ENCODE measurements at places on chromosomes 4 and X.
A peak's percentile ranks its signal among the peaks of the same experiment; 100 is the strongest.

GRCh38 chrX:107659768-107660167 is 31.5 kb downstream of the PRPS1 start:
- DNase-seq, result peak; percentile 60

GRCh38 chr4:32470087-32470585 is 1750.0 kb downstream of the PCDH7 start:
- no peak for DNase-seq

DNA sequence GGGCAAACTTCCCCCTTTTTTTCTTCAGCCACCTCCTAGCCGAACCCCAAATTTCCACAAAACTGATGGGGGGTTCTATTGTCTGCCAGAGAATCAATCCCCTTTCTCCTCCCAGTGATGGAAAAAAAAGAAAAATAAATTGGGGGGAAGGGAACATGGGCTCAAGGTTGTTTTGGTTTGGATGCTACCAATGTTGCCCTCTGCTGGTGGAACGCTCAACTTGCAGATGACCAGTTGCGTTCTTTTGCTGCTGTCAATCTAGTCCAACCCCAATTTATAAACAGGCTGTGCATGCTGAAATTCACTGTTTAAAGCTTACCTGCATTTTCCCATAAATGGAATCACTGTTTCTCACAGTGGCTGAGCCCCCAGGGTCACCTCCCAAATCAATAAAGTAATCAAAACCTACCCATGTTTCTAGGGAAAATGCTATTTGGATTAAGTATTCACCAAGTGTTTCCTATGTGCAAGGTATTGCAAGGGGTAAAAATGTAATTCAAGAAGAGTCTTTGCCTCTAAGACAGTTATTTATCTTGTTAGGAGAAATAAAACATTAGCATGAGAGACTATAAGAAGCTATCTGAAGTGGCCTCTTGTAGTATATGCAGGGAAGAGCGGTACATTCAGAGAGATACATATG is 116.7 kb upstream of the TMEM164 start:
- DNase-seq, result peak; percentile 57

- DNase-seq, result no peak
Observed at GRCh38 chr4:80229128-80229527, 31.8 kb downstream of the PRDM8 start.

GRCh38 chr4:181959121-181959520 is 284.1 kb upstream of the TENM3 start:
- DNase-seq, result no peak

DNA sequence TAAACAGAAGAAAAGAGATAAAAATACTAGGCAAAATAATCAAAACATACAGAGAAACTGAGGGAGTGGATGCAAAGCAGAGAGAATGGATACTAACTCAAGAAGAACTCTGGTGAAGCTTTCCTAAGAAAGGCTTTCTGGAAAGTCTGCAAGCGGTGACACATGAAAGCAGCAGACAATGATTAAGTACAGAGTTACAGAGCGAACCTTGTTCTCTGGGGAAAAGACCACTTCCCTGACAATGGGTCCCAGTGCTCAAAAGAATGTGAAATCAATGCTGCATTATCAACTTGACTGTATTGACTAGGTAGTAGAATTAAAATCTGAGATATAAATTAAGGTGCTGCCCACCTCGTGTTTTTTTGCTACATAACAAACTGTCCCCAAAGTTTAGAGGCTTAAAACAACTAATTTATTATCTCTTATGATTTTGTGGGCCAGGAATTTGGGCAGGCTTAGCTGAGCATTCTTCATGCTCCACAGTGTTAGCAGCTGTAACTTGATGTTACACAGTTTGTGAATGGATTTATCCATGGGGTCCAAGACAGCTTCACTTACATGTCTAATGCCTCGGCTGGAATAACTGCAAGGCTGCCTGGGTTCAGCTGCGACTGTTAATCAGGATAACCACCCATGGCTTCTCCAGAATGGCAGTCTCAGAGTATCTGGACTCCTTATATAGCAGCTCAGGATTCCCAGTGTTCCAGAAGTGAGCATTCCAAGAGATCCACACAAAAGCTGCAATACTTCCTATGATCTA is 106.9 kb upstream of the INPP4B start:
- DNase-seq, result no peak

DNA sequence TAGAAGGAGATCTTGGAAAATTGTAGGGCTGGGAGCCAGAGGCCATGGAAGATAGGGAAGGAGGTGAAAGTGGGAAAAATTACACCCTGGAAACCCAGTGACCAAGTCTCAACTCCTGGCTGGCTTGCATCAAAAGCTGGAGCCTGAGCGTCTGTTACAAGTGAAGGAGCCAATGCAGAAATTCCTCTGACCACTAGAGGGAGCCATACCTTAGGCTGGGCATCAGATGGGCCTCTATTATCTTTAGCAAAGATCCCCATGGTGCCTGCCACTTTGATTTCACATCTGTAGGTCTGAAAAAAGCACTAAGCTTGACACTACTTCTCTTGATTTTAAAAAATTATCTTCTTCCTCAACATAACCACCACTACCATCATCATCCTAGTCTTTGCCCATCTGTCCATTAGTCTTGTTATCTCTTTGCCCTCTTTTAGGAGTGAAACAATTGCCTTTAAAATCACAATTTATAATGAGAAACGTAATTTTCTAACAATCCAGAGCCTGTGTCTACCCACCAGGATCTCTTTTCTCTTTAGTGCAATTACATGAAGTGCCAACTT is 62.9 kb downstream of the ANAPC4 start:
- DNase-seq, result peak; percentile 86

DNA sequence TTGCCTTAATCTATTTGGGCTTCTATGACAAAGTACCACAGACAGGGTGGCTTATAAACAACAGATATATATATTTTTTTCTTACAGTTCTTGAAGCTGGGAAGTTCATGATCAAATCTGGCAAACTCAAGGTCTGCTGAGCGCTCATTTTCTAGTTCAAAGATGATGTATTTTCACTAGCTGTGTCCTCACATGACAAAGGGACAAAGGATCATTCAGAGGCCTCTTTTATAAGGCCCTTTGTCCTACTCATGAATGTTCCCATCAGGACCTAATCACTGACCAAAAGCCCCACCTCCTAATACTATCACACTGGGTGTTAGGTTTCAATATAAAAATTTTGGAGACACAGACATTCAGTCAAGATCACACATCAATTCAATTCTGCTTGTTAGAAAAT is 2025.2 kb downstream of the PCDH7 start:
- no peak for DNase-seq

DNA sequence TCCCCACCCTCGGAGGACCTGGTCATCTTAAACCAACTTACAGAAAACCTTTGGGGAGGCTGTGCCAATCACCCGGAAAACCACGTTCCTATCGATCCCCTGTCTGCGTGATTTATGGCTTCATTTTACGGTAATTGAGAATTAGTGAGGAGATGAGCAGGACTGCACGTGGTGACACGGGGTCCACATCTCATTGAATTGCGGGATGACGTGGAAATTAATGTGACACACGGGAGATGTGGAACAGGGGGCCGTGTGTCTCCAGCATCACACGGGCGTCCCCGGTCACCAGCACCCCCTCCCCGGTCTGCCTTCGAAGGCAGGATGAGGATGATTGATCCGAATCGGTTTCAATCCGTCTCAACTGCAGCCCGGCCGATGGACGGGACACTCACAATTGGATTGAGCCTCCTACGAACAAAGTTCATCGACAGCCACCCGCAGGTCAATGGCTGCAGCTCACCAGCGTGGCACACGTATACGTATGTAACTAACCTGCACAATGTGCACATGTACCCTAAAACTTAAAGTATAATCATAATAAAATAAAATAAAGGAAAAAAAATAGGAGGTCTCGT is 160.3 kb downstream of the SHOX start:
- no peak for DNase-seq

GRCh38 chr4:100461807-100462605 is 55.8 kb downstream of the EMCN start:
- no peak for DNase-seq

GRCh38 chrX:54030329-54030728 is 13.9 kb downstream of the PHF8 start:
- DNase-seq, result no peak

DNA sequence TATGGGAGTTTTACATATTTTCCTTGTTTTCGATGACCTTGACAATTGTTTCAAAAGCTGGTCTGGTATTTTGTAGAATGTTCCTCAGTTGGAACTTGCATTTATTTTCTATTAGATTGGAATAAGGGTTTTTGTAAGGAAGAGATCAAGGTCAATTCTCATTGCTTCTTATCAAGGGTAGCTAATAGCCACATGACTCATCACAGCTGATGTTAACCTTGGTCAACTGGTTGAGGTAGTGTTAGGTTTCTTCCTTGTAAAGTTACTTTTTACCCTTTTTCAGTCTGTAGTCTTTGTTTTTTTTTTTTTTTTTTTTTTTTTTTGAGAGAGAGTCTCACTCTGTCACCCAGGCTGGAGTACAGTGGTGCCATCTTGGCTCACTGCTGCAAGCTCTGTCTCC is 257.2 kb downstream of the SNCA start:
- no peak for DNase-seq

GRCh38 chr4:94561249-94562024 is 109.7 kb downstream of the PDLIM5 start:
- DNase-seq, result peak; percentile 40

- DNase-seq, result no peak
Observed at GRCh38 chr4:130659320-130659719, 1563.4 kb downstream of the C4orf33 start.

DNA sequence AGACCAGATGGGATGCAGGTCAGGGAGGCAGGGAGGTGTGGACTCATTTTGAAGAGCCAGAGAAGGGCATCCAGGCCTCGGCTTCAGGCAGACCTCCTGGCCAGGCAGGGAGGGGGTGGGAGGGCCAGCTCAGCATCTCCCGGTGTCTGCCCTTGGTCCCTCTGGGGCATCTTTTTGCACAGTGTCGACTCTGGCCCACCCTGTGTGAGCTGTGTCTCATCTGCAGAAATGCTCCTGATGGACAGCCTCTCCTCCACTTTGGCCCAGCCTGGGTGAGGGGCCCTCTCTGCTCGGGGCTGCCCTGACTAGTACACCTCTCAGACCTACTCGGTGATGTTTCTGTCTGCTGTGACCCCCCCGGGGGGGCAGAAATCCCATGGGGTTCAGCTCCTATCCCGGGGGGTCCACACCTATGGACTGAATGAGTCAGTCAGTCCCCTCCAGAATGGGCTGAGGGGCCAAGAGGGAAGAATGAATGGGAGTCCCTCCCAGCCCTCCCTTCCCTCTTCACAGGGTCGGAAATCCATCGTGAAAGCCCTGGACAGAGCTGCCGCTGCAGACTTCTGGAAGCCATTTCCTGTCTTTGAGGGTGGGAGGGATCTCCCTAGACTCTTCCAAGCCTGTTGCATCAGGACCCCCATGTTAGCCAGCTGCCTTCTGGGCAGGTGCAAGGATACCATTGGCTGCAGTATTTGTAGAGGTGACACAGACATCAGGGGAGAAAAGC is 196.7 kb upstream of the PSAPL1 start:
- DNase-seq, result no peak

DNA sequence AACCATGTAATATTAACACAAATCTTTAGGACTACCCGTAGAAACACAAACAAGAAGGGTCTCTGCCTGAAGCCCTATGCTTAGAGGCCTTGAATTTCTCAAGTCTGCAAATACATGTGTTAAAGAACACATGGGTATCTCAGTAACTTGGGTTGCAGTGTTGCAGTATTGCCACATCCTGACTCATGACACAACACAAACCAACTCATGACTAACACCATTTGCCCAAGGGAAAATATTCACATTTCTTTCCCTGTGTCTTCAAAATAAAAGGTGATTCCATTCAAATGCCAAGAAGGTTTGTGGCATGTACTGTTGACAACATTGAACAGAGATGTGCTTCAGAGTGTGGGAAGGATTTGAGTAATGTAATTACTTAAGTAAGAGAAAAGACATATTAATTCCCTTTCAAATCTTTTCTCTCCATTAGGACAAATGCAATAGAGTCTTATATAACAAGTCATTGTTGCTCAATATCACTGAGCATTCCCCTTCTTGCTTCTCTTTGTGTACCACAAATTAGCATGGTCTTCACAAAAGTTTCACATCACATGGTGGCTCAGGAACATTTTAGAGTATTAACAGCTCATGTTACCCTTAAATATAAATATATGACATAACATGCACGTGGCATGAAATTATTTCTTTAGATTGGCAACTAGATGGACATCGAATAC is 487.1 kb downstream of the STPG2 start:
- no peak for DNase-seq

- no peak for DNase-seq
Observed at GRCh38 chr4:76753814-76754213, 144.1 kb downstream of the SOWAHB start.

DNA sequence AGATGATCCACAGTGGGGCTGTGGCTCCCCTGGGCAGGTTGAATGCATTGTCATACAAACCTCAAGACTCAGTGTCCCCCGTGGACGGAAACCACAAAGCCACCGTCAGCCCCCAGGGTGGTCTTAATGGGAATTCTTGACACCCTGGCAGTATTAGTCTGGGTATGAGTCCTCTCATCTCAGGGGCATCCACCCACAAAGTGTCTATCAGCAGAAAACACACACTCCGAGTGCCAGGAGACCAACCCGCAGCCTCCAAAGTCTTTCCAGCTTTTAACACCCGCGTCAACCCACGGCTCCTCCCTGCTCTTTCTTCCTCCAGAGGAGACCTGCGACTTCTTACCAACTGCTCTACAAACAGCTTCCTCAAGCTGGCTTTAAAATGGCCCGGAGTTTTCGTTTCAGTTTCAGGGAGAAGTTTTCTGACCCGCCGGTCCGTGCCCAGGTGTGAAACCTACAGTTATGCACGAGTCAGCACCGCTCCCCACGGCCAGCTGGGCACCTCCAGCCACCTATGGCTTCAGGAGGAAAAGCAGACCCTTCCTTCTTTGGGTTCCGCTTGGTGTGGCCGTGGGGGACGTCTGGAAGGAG is 14.4 kb upstream of the ASMTL start:
- DNase-seq, result peak; percentile 71

- no peak for DNase-seq
Observed at GRCh38 chrX:119942831-119943184, 743 bp downstream of the NKAP start.

- DNase-seq, result no peak
Observed at GRCh38 chr4:56475917-56476316, 8.5 kb downstream of the SRP72 start.

GRCh38 chr4:141255016-141255415 is 34.3 kb downstream of the ZNF330 start:
- DNase-seq, result no peak

GRCh38 chr4:27305246-27305645 is 444.6 kb downstream of the STIM2 start:
- DNase-seq, result no peak

GRCh38 chr4:11218692-11219091 is 210.0 kb downstream of the HS3ST1 start:
- no peak for DNase-seq

All from suppressor macrophage (primary cell).